Dermis microvascular lymphatic vessel endothelial cell (primary cell): ENCODE measurements at places on chromosomes 3 and 15.

DNA sequence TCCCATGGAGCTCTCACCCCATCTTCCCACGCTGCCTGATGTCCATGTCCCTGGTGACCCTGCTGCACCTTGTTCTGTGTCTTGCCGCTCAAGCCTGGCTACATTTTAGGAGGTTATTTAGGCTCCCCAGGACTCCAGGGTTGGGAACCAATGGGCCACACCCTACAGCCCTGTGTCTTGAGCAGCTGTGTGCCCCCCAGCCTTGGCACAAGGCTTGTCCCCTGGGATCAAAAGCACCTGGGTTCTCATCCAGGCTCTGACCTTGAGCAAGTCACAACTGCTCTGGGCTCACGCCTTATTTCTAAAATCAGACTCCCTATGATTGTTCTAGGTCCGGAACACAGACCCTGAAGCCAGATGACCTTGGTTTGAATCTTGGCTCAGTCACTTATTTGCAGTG lies 14.1 kb downstream of the SPSB4 start:
- no peak for DNase-seq

DNA sequence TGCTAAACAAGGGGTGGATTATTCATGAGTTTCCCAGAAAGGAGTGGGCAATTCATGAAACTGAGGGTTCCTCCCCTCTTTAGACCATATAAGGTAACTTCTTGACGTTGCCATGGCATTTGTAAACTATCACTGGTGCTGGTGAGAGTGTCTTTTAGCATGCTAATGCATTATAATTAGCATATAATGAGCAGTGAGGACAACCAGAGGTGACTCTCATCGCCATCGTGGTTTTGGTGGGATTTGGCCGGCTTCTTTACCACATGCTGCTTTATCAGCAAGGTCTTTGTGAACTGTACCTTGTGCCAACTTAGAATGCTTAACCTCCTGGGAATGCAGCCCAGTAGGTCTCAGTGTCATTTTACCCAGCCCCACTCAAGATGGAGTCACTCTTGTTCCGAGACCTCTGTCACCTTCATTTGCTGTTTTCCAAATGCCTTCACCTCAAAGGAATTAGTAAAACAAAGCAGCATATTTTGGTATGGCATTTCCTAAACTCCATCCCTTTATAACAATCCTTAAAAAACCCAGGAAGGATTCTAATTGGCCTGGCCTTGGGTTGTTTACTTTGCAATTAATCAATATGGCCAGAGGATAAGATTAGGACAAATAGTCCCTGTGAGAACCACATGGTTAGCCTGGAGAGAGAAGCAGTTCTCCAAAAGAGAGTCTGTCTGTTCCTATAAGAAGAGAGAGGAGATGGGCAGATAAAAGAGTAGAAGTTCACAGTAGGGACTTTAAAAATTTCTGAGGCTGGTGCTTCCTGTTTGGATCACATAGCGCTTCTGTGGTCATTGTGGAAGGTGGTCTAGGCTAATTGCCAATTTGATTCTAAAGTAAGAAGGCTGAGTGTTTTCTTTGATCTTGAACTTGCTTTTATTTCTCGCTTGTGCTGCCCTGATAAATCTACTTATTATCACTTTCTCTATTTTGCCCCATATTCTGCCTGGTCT lies 155.2 kb upstream of the EOMES start:
- no peak for DNase-seq

DNA sequence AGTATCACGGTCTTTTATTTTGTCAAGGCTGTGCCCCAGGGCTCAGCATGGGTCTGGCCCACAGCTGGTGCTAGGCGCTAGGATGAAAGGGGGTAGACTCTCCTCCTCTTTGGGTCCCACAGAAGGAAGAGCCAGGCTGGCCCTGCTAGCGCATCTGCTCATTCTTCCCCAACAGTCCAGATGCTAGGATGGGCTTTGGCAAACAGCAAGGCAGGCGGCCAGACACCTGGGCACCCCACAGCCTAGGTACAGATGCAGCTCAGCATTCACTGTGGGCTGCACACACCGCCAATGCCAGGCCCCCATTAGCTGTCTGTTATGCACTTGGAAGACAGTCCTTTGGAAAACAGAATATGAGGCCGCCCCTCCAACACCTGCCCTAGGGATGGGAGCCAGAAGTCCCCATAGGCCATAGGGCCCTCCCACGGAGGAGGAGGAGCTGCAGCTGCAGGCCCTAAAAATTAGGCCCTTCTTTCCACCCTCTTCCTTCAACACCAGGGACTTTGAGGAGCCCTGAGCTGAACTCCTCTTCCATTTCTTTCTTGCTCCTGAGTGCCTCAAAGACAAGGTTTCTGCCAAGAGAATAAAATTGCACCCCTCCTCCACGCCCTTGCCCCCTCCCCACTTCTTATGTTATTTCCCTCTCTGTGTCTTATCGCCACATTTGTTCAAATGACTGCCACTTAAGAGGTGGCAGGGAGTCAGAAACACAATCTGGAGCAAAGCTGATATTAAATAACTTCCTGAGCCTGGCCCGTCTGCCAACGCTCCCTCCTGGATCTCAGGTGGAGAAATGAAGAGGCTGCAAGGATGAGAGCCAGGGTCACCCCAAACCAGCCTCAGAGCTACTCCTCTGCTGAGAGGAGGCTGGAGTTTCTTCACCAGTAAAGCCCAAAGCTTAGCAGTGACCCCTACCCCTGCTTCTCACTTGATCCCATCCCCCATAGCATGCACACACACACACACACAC lies 13.7 kb downstream of the NTRK3 start:
- DNase-seq, result no peak

- DNase-seq, result peak; percentile 92
Measured at GRCh38 chr15:64443747-64444621, 16.4 kb upstream of the ZNF609 start.

- no peak for DNase-seq
Measured at GRCh38 chr15:71937650-71938311, 127.4 kb downstream of the NR2E3 start.

DNA sequence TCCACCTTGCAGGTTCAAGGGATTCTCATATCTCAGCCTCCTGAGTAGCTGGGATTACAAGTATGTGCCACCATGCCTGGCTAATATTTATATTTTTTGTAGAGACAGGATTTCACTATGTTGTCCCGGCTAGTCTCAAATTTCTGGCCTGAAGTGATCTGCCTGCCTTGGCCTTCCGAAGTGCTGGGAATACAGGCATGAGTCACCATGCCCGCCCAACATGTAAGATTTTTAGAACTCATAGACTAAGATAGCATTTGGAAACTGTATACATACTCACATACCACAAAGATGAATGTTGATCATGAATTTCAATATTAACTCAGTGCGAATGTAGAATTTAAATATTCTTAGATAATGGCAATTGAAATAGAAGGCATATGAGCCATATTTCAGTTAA lies 718.9 kb downstream of the NLGN1 start:
- no peak for DNase-seq

- DNase-seq, result peak; percentile 79
Measured at GRCh38 chr3:45210308-45211041, 15.6 kb downstream of the TMEM158 start.

DNA sequence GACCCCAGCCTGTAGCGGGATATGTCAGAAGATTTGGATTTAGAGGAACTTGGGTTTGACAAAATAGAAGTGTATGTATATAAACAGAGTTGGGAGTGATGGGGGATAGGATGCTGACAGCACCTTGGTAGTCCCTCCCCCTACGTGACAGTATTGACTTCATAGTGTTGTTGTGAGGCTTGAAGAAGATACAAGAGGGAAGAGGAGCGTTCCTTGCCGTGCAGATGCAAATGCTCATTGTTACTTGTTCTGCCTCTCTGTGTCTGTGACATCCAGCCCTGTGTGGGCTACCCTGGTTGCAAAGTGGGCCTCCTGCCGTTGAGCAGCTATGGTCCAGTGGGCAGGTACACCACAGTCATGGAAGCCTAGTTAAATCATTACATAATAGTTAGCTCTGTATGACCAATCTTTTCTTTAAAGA lies 45.0 kb downstream of the SMAD3 start:
- DNase-seq, result no peak

- DNase-seq, result no peak
Measured at GRCh38 chr15:88830016-88830415, 26.8 kb downstream of the ACAN start.
